ENCODE measurements at places on chromosomes 5 and 9.

GRCh38 chr9:104361207-104361606 lies 142.9 kb upstream of the OR13F1 start:
- DNase-seq, result no peak

DNA sequence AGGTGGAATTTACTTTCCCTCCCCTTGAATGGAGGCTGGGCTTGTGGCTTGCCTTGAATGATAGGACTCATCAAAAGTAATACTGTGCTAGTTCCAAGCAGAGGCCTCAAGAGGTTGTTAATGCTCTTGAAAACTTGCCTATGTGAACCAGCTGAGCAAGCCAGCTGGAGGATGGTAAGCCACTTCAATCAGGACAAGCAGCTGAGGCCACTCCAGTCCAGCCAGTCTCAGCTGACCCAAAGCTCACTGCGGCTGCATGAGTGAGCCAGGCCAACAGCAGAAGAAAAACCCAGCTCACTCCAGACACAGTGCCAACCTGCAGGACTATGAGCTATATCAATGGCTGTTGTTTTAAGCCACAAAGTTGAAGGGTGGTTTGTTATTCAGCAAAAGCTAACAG lies 182.8 kb downstream of the MCTP1 start:
- no peak for DNase-seq

- peak; percentile 52 for DNase-seq
These were observed 336.5 kb upstream of the SEMA6A start for GRCh38 chr5:116911074-116911473.

GRCh38 chr9:101586651-101587050 lies 8.1 kb downstream of the PPP3R2 start:
- DNase-seq, result no peak

DNA sequence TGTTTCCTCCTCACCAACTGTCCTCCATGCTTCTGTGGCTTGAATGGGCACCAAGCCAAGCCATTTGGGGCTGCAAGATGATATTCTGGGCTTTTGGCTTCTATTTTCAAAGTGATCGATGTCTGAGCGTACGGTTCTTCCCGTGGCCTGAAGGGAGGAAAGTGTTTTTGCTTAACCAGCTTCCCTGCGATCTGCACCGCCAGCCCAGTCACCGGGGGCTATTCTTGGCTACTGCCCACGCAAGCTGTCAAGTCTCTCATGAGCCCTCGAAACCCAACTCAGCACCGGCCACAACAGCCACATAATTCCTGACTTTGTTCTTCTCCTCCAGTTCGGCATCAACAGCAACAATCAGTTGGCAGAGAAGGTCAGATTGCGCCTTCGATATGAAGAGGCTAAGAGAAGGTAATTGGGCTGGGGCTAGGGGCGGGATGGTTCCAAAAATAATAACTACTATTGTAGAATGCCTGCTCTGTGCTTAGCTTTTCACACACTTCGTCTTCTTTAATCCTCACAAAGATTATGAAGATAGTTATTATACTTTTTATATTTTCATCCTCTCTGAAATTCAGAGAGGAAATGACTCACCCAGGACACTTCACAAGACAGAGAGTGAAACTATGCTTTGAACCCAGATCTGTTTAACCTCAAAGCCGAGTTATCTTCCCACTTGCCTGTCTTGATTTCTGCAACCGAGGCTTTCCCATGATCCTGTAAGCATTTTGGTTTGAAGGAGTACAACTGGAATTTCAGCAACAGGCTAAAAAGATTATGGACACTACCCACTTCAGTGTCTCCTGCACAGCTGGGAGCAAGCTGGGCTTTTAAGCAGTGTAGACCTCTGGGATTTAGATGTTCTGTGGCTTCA lies 76.4 kb upstream of the RARS1 start:
- DNase-seq, result no peak

GRCh38 chr5:23494558-23494957 lies 12.9 kb upstream of the PRDM9 start:
- DNase-seq, result no peak

Measured in OCI-LY7 (cell line).